ENCODE measurements at places on chromosomes 5 and 9.

DNA sequence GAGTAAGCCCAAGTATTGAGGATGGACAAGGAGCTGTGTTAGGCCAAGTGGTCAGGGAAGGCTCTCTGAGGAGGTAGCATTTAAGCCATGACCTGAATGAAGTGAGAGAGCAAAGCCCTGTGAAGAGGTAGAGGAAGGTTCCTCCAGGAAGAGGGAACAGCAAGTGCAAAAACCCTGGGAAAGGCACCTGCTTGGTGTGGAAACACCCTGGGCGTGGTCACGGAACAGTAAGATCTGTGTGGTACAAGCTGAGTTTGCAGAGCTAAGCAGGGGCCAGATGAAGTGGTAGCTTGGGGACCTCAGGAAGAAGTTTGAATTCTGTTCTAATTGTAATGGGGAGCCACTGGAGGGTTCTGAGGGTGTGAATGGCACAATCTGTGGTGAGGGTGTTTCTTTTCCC lies 310.2 kb downstream of the ARHGAP26 start:
- no peak for DNase-seq

GRCh38 chr9:75974016-75974766 lies 83.7 kb downstream of the PCSK5 start:
- DNase-seq = no peak

DNA sequence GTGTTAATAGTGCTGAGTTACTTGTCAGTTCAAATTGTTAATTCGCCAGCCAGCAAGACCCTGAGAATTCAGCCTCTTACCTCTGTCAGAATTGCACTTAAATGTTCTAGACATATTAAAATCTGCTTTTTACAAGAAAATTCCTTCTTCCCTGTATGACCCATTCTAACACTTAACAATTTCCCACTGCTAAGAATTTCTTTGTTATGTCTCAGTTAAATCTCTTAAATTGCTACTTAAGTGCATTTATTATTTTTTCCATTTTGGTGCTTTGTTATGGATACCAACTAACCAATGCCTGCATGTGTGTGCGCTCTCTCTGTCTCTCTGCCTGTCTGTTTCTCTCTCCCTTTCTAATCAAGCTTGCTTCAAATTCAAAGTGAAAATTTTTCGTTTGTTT lies 44.9 kb downstream of the IZUMO3 start:
- no peak for DNase-seq

DNA sequence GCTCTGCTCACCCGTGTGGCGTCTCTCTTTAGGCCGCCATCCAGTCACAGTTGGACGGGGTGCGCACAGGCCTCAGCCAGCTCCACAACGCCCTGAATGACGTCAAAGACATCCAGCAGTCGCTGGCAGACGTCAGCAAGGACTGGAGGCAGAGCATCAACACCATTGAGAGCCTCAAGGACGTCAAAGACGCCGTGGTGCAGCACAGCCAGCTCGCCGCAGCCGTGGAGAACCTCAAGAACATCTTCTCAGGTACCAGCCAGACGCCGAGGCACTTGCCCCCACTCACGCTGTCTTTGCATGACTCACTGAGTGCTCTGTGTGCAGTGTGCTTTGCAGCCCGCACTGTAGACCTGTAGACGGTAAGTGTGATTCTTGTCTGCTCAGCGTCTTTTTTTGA lies 4.5 kb downstream of the EXOC3 start:
- DNase-seq = no peak

DNA sequence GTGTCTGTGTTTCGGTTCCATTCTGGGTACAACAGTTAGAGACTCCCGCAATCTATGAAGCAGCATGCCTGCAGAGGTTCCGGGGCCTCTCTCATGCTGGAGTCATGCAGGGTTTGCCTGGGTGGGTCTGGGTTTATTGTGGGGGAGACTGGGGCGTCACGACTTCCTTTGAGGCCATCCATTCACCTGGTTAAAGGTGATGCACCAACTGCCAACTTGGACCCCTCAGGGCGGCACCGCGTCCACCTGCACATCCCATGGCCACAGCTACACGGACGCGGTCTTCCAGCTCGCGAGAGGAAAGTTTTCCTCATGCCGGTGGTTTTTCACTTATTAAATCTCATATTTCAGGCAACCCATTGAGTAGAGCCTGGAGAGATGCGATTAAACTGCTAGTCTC lies 30.9 kb upstream of the IRX4 start:
- DNase-seq = no peak

GRCh38 chr5:86986837-86987236 lies 280.8 kb upstream of the RASA1 start:
- no peak for DNase-seq

Data from activated T-cell treated with anti-CD3 and anti-CD28 coated beads for 1 hour (primary cell).